ENCODE measurements at places on chromosomes 2 and 18. TPM values are rescaled to one million over a fixed set of nuclear protein-coding genes. Genes with fewer than 3 reads are reported as not detected.

DNA sequence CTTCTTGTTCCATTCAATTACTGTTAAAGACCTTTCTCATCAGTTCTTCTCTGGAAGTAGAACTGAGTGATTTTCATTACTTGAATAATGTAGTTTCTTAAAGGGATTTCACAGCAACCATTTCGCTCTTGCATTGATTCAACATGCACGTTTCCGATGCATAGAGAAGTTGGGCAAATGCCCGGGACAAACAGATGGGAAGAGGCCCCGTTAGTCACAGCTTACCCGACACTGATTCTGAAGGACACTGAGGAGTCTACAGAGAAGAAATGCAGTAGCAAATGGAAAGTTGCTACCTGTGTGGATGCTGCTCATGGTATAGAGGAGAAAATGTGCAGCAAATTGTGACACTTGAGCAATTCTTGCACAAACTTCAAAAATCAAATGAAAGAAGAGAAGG lies 32.3 kb upstream of the GCG start:
- DNase-seq = no peak

- no peak for DNase-seq
Measured at GRCh38 chr2:225466891-225467604, 67.5 kb downstream of the NYAP2 start.

- DNase-seq = peak; percentile 37
Measured at GRCh38 chr2:170122883-170123547, 54.9 kb upstream of the MYO3B start.

- no peak for DNase-seq
Measured at GRCh38 chr2:40550085-40550484, 98.2 kb upstream of the SLC8A1 start.

- no peak for DNase-seq
Measured at GRCh38 chr2:7661502-7661901, 744.3 kb downstream of the RNF144A start.

- no peak for DNase-seq
Measured at GRCh38 chr2:236505648-236506047, 64.0 kb upstream of the ACKR3 start.

DNA sequence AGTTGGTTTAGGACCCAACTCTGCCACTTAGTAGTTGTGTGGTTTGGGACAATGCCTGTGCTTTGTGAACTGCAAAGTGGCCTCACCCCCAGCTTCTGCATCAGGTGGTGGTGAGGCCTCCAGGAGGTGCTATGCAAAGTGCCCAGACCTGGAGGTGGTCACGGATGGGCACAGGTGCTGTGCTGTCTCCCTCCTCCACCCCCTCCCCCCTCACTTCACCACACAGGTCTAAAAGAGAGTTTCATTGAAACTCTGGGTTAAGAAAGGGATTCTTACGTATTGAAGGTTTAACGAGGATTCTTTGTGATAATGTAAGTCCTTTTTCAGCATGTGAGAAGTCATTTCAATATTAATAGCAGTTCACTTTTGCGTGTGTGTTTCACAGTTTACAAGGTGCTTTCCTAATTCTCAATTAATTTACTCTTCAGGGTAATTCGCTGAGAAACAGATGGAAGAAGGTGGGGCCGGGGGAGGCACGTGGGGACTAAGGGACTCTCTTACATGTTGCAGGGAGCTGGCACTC lies 369.9 kb downstream of the LPIN1 start:
- no peak for DNase-seq

GRCh38 chr2:16495509-16496208 lies 170.0 kb downstream of the CYRIA start:
- DNase-seq = no peak

- DNase-seq = peak; percentile 26
Measured at GRCh38 chr2:192029089-192029488, 165.6 kb downstream of the TMEFF2 start.

- no peak for DNase-seq
Measured at GRCh38 chr18:23645568-23646175, 17.0 kb downstream of the ANKRD29 start.

Gene RMND5A
- 33.9 TPM for total RNA-seq

Gene ATRAID
- total RNA-seq = 249 TPM

Gene ERICH2
- total RNA-seq = not detected

Gene C2orf80
- not detected for total RNA-seq

Gene CTNNA2
- not detected for total RNA-seq

Gene RPRD1A
- 60.4 TPM for total RNA-seq

Measured in Daoy (cell line).